Cortex of kidney (tissue), 1 donor: ENCODE measurements at places on chromosomes 13 and 19.

DNA sequence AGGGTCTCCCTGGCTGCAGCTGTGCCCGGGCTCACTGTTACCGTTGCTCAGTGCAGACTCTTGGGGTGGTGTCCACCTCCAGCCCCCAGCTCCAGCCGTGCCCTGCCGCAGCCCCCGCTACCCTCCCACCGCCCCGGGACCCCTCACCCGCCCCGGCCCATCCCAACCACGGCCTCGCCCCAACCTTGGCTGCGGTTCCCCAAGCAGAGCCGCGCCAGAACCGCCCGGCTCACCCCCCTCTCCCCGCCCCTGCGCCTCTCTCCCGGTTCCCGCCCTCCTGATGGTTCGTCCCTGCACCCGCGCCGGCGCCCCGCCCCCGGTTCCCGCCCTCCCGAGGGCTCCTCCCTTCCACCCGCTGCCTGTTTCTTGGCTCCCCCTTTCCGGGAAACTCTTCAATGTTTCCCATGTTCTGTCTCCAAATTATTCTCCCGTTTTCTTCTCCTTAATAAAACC, 40.3 kb downstream of the ANKRD10 start:
- no peak for DNase-seq

- DNase-seq = no peak
Measured at GRCh38 chr13:114148521-114148855, 16.1 kb upstream of the RASA3 start.

GRCh38 chr13:50225193-50226155, 210.2 kb downstream of the KCNRG start:
- DNase-seq = no peak

DNA sequence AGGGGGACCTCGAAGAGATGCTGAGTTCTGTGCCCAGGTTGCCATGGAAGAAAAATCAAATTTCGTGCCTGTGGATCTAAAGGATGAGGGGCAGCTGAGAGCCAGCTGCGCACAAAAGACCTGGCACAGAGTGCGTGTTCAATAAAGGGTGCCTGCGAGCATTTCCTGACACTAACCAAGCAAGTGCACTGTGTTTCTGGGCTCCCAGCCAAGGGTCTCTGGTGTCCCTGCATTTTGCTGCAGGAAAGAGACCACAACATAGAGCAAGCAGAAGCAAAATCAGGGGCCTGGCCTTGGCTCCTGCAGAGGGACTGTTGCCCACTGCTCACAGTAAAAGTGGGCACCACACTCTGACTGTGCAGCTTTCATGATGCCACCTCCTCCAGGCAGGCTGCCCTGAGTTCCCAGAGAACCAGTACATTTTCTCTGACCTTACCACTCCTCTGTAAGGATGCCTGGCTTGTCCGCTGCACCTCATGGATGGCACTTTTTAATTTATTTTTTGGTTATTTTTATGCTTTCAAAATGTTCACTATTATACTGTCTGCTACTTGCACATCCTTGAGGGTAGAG, 70.8 kb upstream of the GPR12 start:
- DNase-seq = no peak

DNA sequence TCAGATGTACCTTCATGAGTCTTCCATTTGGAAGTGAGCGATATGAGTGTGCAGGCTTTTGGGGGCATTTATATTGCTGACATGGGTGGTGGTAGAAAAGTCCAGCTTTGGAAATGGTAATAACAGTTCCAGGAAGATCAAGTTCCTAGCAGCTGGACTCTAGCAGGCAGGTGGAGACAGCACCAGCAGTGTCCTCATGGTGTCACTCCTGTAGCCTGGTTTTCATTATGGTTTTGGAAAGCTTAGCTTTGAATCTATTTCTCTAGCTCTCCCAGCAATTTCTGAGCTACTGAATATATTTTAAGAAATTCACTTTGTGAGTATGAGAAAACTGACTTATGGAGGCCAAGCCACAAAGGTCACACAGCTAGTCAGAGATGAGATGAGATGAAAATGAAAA, 523.2 kb upstream of the HTR2A start:
- no peak for DNase-seq

- no peak for DNase-seq
Measured at GRCh38 chr19:35905178-35905727, 2.8 kb downstream of the TYROBP start.

DNA sequence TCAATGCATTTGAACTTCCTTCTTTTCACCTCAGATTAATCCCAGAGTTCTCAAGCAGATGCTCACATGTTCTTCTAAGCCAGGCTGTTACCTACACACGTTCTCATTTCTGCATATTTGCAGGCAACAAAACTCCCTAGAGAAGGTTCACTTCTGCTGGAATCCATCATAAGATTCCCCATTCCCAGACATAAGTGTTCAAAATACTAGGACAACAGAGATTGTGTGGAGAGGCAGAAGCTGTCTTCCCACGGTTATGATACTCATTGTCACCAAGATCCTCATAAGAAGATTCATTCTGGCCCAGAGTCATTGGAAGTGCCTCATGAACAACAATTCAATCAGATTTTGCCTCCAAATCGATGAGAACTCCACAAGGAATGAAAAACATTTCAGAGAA, 931.6 kb upstream of the MIR17HG start:
- no peak for DNase-seq

DNA sequence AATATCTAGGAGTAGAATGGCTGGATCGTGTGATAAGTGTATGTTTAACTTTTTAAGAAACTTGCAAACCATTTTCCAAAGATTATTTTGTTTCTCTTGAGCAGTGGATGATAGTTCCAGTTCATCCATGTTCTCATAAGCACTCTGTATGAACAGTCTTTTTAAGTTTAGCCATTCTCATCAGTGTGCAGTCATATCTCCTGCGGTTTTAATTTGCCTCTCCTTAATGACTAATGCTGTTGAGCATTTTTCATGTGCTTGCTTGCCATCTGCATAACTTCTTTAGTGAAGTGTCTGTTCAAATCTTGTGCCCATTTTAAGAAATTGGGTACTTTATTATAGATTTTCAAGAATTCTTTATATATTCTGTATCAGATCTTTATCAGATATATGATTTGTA, 58.6 kb downstream of the WASF3 start:
- DNase-seq = no peak

GRCh38 chr13:69904784-69905183, 202.8 kb upstream of the ATXN8OS start:
- no peak for DNase-seq

GRCh38 chr13:28336193-28336657, 158.7 kb downstream of the FLT1 start:
- no peak for DNase-seq

DNA sequence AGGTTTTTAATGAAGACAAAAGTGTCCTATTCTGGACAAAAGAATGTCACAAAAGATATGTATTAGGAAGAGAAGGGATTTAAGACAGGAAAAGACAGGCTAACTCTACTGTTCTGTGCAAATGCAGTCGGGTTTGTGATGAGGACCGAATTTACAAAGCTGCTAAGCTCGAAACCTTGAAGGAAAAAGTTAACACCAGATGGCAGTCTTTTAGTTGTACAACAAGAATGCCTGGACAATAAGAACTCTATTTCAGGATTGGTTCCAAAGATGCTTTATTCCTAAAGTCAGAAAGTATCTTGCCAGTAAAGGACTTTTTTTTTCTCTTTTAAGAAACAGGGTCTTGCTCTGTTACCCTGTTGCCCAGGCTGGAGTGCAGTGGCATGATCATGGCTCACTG, 51.1 kb downstream of the HS6ST3 start:
- DNase-seq = no peak

DNA sequence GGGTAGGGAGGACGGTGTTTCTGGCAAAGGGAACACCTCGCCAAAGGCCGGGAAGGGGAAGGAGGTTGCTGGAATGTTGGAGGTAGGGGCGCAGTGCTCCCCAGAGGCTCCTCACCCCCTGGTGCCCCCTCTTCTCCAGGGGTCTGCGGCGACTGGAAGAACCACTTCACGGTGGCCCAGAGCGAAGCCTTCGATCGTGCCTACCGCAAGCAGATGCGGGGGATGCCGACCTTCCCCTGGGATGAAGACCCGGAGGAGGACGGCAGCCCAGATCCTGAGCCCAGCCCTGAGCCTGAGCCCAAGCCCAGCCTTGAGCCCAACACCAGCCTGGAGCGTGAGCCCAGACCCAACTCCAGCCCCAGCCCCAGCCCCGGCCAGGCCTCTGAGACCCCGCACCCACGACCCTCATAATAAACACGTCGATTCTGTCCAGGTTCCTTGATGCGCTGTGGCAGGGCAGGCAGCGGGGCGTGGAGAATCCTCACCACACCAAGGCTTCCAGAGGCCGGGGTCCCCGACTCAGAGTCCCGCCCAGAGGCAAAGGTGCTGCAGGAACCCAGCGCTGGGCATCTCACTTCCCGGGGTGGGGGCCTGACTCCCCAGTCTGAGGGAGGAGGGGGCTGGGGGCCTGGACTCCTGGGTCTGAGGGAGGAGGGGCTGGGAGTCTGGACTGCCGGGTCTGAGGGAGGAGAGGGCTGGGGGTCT, 7.4 kb upstream of the SPACA4 start:
- DNase-seq = no peak
